T follicular helper cell (primary cell): ENCODE measurements at places on chromosomes 1 and 21.

DNA sequence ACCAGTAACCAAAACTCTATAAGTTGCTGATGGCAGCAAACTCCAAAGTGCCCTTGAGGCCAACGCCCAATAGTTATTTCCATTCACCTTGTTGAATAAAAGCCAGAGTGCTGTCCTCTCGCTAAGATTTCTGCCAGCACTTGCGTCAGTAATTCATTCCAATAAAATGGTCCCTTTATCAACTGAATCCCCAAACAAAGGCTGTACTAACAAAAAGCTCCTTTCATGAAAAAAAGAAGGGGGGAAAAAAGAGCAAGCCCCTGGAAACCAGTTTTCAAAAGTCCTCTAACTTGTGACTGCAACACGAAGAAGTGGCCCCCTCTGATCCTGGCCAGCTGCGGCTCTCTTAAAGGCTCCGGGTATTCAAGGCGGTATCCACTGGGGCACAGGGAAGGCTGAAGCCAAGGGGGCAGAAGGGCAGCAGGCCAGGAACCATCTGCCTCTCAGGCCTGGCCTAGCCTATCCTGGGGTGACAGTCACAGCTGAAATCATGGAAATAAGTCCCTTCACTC, 55.8 kb upstream of the ZNF326 start:
- DNase-seq: no peak

GRCh38 chr21:42324896-42325295, 9.7 kb upstream of the TFF3 start:
- DNase-seq: no peak

GRCh38 chr1:23543707-23544443, 12.8 kb upstream of the E2F2 start:
- no peak for DNase-seq

- no peak for DNase-seq
Observed at GRCh38 chr1:157043685-157044084, 1.9 kb downstream of the ARHGEF11 start.

DNA sequence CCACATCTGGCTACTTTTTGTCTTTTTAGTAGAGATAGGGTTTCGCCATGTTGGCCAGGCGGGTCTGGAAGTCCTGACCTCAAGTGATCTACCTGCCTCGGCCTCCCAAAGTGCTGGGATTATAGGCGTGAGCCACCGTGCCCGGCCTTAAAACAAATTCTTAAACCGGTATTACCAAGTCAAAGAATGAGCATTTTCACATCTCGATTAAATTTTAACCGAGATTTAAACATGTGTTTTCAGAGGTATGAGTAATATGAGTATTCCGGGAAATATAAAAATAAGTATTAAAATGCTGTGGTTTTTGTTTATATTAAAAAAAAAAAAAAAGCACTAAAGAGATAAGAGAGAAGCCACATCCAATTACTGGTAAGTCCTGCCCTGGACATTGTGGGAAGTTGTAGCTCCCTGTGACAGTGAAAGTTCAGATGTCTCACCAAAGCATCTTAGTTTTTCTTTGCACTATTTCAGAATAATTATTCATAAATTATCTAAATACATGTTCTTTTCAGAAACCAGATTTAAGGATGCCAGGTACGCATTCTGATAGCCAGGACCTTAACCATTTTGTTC, 24.9 kb downstream of the ZNF281 start:
- DNase-seq: no peak

DNA sequence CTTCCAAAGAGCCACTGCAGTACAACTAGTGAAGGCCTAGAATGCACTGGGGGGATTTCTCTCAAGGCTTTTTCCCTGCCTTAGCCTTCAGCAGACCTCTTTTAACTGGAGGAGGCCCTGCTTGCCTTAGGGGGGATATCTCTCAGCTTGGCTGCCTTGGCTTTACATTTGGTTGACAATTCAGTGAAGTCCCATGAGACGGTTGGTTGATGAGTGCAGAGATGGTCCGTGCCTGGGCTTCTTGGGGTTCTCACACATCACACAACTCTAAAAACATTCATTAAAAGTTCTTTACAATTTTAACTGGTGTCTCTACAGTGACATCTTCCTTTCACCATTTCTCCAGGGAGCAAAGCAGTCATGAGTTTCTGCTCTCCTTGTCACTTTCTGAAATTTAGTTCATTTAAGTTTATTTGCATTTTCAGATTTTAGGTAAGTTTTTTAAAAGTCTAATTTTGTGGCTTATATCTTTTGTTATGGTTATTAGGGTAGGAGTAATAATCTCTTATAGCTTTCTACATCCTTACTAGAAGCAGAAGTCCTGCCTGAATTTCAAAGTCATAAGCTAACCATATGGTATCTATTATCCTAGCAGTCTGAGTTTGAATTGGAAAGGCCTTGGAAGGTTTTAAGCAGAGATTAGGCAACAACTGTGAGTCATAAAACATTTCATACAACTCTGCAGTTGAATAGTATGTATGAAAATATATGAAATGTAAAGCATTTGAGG, 487.6 kb downstream of the DPYD start:
- no peak for DNase-seq

DNA sequence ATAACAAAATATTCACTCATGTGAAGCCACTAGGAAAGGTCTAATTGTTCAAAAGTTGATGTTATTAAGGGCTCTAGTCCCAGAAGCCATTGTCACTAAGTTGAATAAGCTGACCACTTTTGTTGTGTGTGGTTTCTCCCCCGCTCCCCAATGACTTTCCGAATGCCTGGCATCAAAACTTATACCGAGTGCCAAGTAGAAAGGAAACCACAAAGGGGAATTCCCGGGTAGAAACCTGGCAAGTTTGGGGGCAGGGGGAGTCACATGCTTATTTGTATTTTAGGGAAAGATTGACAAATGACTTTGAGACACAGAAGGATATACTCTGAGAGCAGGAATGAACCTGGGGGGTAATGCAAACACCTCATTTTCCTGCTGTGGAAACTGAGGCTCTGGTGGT, 154.1 kb downstream of the TGFBR3 start:
- DNase-seq: peak; percentile 3

DNA sequence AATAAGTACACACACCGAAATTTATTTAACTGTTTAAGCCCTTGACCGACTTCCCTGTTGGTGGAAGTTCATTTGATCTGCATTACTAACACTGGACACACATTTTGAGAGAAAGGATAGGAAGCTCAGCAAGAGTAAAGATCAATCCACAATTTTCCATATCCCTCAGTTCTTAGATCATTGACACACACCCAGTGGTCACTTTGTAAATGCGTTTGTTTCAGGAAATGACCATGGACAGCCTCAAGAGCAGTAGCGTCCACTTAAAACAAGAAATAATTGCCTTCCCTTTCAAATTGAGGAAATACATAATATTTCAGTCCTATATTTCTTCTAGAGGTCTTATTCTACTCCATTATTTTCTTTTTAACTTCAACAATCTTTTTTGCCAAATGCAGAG, 511.5 kb upstream of the PTBP2 start:
- no peak for DNase-seq

GRCh38 chr21:41831453-41831831, 47.7 kb downstream of the PRDM15 start:
- no peak for DNase-seq

DNA sequence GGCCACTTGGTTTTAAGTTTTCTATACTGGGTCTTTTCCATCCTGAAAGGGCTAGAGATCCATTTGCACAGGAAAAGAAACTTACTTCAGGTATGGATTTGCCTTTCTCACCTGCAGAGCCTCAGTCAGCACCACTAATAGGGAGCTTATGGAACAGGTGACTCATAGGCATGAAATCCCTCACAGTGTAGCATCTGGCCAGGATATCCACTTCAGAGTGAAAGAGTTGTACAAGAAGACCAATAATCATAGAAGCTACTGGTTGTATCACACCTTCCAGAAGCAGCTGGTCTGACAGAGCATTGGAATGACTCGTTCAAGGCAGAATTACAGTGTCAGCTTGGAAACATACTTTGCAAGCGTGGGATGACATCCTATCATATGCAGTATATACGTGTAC, 26.3 kb upstream of the SYT14 start:
- no peak for DNase-seq

DNA sequence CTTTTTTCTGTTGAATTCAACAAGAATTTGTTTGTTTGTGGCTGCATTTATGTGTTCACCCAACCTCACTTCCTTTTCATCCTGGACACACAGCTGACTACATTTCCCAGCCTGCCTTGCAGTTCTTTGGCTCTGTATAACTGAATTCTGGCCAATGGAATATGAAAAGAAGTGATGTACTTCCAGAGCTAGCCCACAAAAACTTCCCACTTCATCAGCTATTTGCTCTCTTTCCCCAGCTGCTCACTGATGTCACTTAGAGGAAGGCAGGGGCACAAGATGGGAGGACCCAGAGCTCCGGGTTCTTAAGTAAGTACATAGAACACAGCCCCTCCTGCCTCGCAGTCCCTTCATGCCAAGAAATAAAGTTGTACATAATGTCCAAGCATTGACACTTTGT, 235.0 kb upstream of the FGGY start:
- DNase-seq: no peak

DNA sequence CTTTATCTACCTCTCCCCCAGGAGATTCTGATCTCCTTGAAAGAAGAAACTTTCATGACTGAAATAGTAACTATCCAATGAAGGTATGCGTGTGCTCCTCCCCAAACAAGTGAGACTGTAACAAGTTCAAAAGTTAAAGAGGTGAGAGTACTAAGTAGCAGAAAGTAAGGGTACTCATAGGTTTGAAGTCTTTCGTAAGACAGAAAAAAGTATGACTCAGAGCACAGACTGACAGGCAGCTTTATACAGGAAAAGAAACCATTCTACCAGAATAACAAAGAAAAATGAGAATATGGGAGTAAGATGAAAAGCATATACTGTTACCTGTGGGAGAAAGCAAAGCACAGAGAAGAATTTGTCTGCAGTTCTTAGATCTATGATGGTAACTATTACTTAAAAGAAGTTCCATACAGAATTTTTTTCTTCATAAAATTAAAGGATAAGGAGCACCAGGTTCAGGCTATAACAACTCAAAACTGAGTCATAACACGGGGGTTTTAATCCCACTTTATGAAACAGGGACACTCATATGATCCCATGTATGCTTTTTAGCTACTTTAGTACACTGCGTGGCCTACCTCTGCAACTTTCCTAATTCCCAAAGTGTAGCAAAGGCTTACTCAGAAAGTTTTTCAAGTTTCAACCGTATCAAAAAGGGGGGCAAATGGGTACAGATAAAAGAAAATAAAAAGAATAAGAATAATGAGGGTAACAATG, 52.0 kb downstream of the FOXJ3 start:
- no peak for DNase-seq

- DNase-seq: no peak
Observed at GRCh38 chr1:67978890-67979516, 71.4 kb downstream of the DIRAS3 start.
